NCI-H1436 treated with DMSO at 0.1 percent for 48 hours (cell line): ENCODE measurements at places on chromosomes 6 and 20.

- no peak for DNase-seq
These were observed 103.5 kb downstream of the SCP2D1 start for GRCh38 chr20:18916886-18917750.

- no peak for DNase-seq
These were observed 33.8 kb downstream of the PLEKHG1 start for GRCh38 chr6:150633486-150633834.

DNA sequence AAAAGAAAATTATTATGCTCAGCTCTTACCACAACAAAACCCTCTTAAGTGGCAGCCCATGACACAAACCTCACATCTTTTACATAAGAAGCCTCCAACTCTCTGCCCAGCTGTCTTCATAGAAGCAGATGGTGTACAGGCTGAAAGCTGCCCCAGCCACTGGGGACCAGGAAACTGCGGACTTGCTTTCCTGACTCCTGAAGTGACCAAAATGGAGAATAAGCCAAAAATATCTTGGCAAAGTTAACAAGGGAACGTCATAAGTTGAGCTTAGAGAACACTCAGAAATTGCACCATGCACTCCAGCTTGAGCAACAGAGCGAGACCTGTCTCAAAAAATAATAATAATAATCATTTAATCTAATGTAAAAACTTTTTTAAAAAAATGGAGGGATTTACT is 160.3 kb upstream of the CDYL start:
- no peak for DNase-seq

GRCh38 chr6:14119784-14120183 is 2.2 kb downstream of the CD83 start:
- DNase-seq: no peak

- DNase-seq: no peak
These were observed 26.4 kb upstream of the DST start for GRCh38 chr6:56669041-56669440.

- DNase-seq: peak; percentile 46
These were observed 642.1 kb downstream of the EPHA7 start for GRCh38 chr6:92777146-92777740.

- no peak for DNase-seq
These were observed 14.5 kb downstream of the CSNK2A1 start for GRCh38 chr20:528923-529604.

DNA sequence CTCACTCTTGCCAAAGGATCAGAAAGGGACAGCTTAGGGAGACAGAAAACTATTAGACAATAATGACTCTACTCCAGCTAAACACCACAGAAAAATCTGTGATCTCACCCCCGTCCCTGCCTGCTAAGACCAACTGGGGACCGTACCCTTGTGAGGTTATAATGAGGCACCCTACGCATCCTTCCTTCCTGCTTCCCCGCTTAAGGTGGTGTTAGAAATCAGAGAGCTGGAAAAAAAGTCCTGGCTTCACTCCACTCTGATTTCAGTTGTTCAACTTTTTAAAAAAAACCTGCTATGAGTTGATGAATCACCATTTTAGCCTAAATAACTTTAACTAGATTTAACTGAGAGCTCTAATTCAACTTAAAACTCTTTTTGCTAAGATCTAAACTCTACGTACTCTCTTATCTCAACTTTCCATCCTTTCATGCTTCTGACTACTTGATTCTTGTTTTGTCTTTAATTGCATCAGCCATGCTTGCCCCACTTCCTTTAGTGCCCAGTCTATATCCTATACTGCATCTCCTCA is 35.8 kb upstream of the TMEM14A start:
- DNase-seq: no peak

DNA sequence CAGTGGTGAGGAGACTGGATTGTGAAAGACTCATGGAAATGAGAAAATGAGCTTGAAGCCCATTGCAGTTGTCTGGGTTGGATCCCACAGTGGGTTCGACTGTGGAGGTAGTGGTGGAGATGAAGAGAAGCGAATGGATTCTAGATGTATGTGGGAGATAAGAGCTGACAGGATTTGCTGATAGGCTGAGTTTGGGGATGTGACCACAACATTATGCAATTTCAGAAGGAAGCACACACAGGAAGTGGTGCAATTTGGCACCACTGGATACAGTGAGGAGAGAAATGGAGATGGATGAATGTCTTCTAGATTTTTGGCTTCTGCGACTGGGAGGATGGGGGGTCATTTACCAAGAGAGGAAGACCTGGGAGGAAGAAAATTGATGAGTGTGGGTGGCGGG is 64.4 kb upstream of the MAFB start:
- DNase-seq: no peak

DNA sequence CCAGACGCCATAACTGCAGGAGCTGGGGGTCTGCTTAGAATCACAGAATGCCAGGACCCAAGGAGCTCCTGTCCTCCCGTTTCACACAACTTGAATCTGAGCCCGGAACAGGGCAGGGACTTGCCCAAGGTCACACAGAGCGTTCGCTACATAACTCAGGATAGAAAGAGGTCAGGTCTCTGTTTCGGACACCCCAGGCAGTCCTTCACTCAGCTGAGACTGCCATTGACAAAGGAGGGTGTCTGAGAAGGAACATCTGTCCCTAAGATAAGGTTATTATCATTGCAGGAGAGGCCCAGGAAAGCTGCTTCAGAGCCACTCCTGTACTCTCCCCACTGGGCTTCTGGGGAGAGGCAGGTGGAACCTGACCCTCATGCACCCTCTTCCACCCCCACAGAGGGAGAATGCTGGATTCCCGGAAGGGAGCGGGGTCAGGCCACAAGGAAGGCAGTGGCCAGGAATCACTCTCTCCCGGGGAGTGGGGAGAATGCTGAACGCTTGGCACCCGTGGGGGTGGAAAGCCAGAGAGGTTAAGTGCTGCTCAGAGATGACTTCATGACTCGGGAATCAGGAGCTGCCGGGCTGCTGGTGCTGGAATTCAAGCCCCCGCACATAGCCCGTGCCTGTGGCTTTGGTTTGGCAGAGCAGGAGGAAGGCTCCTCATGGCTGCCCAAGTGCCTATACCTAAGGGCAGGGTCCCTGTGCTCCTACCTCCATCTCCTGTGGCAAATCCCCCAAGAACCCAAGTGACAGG is 10.7 kb downstream of the SDC4 start:
- DNase-seq: no peak

GRCh38 chr6:144736763-144737162 is 451.6 kb downstream of the UTRN start:
- DNase-seq: no peak

GRCh38 chr20:38126932-38127621 is 38.0 kb downstream of the TGM2 start:
- DNase-seq: no peak

- DNase-seq: no peak
These were observed 210.0 kb downstream of the OGFRL1 start for GRCh38 chr6:71498638-71499037.

DNA sequence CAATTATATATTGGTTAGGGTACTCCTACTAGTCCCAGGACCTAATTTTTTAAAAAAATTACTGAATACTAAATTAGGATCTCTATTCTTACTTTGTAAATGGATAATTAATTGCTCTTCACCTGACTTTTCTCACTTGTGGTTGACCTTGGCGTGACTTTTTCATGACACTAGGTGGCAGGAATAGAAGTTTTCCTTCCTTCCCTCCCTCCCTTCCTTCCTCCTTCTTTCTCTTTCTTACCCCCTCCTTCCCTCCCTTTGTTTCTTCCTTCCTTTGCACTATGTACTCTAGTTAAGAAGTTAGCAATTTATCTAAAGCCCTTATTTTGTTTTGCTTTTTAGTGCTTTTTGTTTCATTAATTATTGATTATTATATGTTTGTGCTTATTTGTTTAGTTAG is 20.4 kb upstream of the HBS1L start:
- no peak for DNase-seq

DNA sequence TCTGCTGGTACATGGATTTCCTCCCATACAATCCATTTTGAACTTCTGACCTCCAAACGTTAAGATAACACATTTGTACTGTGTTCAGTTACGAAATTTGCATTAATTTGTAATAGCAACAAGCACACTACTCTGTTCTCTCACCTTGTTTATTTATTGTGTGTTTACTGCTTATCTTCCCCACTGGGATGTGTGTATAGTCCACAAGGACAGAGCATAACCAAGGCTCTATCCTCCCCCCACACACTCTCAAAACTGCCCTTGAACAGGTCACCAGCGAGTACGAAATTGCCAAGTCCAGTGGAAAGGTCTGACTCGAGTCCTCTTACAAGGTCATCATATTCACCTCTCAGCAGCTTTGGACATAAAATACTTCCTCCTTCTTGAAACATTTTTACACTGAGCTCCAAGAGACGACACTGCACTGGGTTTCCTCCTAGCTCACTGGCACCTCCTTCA is 18.6 kb downstream of the ADTRP start:
- no peak for DNase-seq

GRCh38 chr20:59161721-59162120 is 1.9 kb upstream of the ZNF831 start:
- no peak for DNase-seq

- DNase-seq: no peak
These were observed 2.2 kb downstream of the SLC22A2 start for GRCh38 chr6:160256445-160256844.

GRCh38 chr6:54730767-54731630 is 115.6 kb upstream of the FAM83B start:
- DNase-seq: no peak

GRCh38 chr20:34615477-34615876 is 57.0 kb downstream of the MAP1LC3A start:
- DNase-seq: no peak

GRCh38 chr20:51994751-51995417 is 192.6 kb upstream of the SALL4 start:
- DNase-seq: no peak

DNA sequence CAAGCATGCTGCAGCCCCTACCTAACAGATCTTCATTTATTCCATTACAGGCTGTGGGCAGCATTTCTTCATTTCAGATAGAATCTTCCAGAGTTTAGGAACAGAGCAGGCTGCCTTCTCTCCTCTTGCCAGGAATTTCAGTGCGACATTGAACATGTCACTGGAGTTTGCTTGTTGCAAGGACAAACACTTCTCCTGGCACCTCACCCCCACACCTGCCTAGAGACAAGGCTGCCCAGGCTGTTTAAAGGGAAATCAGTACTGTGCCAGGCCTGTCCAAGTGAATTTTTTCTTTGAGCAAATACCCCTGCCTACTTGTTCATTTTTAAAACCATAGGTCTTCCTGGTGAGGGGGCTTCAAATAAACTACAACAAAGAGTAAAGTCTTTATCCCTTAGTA is 594.1 kb downstream of the PTPRT start:
- no peak for DNase-seq

DNA sequence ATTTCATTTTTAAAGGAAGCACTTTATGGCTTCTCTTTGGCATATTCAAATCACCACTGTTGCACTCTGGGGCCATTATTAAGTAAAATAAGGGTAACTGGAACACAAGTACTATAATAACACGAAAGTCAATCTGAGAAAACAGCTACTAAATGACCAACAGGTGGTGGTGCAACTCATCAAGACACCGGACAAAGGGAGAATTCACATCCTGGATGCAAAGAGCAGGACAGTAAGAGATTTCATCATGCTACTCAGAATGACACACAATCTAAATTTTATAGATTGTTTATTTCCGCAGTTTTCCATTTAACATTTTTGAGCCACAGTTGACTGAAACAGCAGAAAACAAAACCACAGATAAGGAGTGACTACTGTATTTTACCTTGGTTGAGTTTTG is 27.6 kb upstream of the LY86 start:
- no peak for DNase-seq

DNA sequence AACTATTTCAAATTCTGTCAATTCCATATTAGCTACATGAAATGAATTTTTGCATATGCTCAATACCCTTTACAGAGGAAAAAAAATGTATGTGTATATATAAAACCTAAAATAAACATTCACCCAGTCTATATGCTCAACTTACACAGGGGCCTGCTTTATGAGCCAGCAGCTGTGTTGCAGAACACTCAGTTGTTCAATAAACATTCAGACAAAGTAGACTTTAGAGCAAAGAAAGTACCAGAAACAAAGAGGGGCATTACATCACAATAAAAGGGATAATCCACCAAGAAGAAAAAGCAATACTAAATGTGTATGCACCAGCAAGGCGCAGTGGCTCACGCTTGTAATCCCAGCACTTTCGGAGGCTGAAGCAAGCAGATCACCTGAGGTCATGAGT is 9.5 kb downstream of the COQ3 start:
- no peak for DNase-seq

DNA sequence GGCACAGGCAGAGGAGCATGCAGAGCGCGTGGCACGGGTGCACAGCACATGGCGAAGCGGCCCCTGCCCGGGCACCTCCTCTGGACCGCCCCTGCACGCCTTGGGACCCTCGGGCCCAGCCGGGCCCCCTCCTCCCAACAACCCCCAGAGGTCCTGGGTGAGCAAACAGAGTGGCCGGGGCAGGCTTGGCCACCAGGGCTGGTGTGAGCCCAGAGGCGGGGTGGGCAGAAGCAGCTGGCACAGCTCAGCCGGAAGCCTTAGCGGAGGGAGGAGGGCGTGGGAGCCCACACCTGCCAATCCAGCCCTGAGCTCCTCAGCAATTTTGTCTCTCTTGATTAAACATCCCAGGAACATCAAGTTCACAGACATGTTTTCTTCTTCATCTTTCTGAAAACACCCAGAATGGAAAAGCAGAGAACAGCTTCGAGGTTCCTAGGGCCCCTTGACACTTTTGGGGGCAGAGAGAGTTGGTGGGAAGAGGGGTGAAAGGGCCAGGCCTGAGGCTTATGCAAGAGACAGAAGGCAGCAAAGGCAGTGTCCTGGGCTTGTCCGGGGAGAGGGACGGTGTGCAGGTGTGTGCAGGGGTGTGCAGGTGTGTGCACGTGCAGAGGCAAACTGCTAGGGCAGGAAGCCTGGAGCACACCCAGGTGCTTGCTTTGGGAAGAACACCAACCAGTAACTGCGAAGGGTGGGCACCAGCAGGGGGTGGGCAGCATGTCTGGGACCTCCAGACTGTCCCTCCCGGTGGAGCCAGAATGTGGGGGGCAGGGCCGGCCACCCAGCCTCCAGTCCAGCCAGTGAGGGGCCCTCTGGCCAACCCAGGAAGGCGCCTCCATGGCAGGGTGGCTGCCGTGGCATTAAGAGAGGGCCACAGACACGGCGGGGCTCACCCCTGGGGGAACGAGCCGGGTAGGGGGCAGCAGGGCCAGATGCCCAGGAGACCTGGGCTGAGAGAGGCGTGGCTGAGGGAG is 4.8 kb downstream of the HRH3 start:
- no peak for DNase-seq

GRCh38 chr20:48706116-48706656 is 121.6 kb downstream of the PREX1 start:
- no peak for DNase-seq

DNA sequence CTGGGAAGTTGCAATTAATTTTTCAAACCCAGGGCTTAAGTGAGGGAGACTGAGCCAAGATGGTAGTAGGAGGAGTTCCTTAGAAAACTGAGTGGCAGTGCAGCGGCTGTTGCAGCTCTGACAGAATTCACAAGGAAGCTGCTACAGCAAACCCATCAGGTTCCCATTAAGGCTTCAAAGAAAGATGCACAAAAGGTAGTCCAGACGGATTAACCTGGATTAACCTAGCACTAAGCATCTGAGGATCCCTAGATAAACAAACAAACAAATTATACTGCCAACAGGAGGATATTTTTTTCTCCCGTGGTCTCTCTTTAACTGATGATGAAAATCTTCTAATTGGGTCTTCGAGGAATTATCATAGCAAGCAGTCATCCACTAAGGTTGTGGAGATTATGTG is 5.2 kb downstream of the TENT5A start:
- no peak for DNase-seq

- no peak for DNase-seq
These were observed 192.5 kb upstream of the RREB1 start for GRCh38 chr6:6915219-6915618.

GRCh38 chr20:40982415-40983145 is 46.0 kb upstream of the TOP1 start:
- no peak for DNase-seq

GRCh38 chr6:44730771-44731391 is 343.4 kb downstream of the CDC5L start:
- DNase-seq: no peak
